ENCODE measurements at places on chromosomes 2 and 18.

DNA sequence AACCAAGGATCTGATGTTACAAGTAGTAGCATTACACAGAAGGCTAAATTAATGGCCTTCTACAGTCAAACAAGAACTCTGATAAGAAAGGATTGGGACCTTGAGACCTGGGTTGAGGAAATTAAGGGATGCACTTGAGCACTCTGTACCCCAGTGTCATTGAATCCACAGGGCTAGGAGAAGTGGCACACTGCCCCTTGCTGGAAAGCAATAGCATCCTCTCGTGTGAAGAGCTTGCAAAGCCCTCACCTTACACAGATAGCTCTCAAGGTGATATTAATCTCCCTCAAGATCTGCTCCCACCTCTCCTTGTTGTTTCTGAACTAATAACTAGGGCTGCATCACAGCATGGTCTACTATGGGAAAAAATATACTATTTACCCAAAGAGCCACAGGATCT, 26.5 kb upstream of the CHST9 start:
- no peak for DNase-seq

GRCh38 chr18:54284981-54285785, 15.9 kb downstream of the POLI start:
- DNase-seq, result no peak

- no peak for DNase-seq
These were observed 28.4 kb upstream of the SELENOI start for GRCh38 chr2:26317377-26318105.

GRCh38 chr2:128219891-128220290, 98.8 kb downstream of the HS6ST1 start:
- no peak for DNase-seq

DNA sequence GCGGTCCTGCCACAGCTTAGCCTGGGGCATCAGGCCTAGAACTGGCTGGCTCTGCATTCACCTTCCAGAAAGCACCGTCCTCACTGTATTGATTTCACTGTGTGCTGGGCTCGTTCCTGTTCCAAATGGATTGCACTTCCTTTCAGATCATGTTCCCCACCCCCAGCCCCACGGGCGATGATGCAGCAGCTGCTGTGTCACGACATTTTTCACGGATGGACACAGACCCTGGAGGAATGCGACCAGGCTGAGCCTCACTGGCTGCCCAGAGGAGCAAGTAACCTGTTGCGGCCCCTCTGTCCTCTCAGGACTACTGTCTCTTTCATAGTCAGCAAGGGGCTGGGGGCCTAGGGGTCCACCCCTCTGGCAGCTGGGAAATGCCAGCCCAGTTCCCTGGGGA, 50.3 kb downstream of the CAPN13 start:
- DNase-seq, result no peak

DNA sequence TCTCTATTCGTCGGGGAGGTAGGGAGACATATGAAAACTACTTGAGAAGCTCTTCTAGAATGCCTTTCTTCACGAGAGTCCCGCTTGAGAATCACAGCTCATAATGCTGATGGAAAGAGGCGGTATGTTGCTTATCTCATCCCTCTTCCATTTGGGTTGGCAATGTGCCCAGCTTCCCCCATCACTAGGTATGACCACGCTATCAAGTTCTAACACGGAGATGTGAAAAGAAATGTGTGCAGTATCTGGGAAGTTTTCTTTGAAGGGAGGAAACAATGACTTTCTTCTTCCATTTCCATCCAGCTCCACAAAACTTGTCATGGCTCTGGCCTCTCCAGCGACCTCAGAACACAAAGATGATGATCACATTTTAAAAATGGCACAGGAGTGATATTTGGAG, 742.4 kb downstream of the DCDC2C start:
- DNase-seq, result no peak

DNA sequence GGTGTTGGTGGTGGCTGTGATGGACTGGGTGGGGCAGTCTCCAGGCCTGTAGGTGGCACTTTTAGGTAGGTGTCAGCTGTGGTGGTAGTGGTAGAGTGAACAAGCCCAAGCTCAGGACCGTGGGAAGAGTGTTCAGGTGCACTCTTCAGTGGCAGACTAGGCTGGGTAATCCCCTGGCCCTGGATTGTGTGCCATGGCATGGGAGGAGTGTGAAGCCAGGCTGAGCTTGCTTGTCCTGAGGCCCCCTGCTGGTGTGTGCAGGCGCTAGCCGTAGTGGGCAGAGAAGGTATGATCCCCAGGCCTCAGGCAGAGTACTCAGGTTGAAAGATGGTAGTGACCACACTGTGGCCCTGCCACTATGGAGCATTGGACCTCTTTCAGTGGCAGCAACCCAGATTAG, 850.3 kb downstream of the DSC3 start:
- no peak for DNase-seq

DNA sequence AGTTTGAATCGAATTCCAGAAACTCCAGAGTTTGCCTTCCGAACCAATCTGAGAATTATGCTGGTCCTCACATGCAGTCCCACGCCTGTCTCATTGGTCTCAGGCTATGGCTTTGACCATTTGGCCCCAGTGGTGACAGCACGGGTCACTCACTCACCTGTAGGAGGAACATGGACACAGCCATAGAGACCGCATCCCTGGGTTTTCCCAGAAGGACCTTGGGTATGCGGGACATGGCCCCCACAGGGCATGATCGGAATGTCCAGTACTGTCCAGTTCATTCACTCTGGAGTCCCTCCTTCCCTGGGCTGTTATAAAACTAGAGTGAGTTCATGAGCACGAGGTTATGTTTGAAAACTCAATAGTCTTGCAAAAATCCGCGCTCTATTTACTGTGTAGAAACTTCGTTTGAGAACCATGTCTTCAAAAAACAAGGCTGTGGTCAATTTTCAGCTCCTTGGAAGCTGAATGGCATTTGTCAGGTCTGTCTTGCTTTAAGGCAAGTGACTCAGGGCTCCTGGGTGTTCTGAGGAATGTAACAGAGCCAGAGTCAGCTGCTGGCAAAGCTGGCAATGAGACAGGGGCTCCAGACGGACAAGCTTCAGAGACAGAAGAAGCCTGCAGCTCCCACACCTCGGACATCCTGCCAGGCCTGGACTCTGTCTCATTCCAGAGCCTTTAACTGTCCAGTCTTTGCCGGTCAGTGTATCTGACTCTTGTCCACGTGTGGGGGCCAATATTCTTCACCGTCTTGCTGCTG, 86.7 kb upstream of the TMEM18 start:
- DNase-seq, result no peak

DNA sequence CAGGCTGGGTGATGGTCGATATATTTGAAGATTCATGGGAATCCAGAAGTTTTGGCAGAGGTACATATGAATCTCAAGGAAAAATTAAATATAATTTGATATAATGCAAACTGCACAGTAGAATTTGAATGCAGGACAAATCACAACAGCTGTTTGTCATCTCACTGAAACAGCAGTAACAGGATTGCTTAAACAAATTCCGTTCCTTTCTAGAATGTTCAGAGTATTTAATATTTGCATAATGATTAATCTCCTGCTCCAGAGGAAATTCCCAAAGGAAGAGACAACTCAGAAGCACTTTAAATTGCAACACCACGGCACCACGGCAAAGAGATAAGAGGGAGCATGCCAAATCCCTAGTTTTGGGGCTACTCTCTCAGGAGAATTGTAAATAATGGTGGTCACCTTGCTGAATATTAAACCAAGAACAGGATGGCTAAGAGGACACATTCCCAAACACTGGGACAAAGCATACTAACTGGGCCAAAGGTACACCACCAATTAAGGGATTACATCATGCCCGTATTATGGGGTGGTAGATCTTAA, 67.8 kb upstream of the MAP4K3 start:
- DNase-seq, result no peak

- no peak for DNase-seq
These were observed 149.2 kb upstream of the NCK2 start for GRCh38 chr2:105595536-105595935.

DNA sequence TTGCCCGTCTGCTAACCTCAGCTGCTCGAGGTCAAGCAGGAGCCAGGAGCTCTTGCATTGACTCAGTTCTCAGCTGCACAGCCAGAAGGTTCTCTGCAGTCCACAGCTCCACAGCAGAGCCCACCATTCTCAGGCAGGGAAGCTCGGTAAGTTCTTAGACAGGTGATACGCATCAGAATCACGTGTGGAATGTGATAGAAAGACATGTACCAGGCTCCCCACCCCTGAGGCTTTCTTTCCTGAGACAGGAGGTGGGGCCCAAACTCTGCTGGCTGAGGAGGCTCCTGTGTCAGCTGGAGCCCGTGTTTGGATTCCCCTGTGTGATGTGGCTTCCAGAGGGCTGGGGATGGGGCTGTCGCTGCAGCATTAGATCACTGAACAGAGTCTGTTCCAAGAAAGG, 28.0 kb downstream of the DIPK1C start:
- DNase-seq, result no peak
